CD4-positive, alpha-beta T cell treated with Interleukin-17A for 4 hours (primary cell): ENCODE measurements at places on chromosomes 13 and 19.

DNA sequence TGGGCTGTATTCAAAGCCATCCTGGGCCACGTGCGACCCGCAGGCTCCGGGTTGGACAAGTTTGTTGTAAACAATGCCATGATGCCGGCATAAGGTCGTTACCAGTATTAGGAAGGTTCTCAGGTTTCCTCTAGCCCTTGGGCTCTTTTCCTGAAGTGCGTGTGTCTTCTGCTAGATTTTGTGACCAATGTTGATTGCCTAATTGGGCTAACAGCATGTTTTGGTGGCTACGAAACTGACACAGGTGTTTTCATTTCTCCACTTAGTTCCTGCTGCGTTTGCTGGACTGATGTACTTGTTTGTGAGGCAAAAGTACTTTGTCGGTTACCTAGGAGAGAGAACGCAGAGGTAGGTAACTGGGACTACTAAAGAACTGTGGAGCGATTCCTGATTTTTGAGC, 20.3 kb downstream of the ALOX5AP start:
- no peak for DNase-seq

DNA sequence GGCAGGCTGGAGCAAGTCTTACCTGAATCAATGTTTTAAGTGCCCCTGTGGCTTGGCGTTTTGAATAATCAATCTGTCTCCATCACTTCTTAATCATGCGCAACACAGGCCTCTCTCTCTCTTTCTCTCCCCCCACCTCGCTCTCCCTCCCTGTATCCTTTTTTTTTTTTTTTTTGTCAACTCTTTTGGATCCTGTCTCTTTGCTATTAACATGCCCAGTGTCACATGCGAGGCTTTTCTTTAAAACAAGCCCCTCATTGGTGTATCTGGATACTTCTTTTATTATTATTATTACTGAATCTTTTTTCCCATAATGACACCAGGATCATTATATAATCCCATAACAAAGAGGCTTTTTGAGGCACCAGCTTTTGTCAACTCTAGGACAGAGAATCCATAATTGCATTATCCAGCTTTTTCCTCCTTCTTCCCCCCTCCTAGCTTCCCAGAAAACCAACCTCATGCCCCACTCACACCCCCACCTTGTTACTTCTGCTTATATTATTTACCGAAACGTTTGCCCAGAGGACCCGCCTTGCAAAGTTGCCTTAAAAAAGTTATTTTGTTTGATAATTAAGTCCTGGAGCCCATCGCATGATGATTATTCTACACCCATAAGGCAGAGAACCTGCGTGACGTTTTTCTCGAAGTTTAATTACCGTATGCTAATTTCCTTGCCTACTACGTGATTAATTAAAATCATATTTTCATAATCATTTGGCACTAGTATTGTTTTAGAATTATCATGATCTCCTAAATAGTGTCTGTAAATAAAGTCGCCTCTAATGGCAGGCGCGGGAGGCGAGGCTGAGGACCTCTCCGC, 148.1 kb upstream of the ZNF536 start:
- no peak for DNase-seq

GRCh38 chr19:5826531-5827341, 12.8 kb downstream of the FUT6 start:
- DNase-seq, result peak; percentile 30

DNA sequence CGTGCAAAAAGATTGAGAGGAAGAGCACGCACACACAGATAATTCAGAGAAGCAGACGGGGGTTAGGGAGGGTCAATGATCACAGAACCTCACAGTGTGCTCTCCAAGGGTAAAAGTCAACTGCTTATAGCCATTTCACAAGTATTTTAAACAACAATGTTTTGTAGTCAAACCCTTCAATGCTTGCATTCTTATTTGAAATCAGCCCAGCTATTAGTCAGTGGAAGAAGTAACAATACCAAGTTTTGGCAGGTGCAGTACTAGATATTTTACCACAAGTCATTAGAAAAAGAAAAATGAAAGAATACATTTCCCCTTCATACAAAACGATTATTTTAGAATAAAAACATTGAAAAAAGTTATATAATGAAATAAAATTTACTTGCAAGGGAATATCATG, 2.6 kb downstream of the CSNK1A1L start:
- DNase-seq, result no peak

DNA sequence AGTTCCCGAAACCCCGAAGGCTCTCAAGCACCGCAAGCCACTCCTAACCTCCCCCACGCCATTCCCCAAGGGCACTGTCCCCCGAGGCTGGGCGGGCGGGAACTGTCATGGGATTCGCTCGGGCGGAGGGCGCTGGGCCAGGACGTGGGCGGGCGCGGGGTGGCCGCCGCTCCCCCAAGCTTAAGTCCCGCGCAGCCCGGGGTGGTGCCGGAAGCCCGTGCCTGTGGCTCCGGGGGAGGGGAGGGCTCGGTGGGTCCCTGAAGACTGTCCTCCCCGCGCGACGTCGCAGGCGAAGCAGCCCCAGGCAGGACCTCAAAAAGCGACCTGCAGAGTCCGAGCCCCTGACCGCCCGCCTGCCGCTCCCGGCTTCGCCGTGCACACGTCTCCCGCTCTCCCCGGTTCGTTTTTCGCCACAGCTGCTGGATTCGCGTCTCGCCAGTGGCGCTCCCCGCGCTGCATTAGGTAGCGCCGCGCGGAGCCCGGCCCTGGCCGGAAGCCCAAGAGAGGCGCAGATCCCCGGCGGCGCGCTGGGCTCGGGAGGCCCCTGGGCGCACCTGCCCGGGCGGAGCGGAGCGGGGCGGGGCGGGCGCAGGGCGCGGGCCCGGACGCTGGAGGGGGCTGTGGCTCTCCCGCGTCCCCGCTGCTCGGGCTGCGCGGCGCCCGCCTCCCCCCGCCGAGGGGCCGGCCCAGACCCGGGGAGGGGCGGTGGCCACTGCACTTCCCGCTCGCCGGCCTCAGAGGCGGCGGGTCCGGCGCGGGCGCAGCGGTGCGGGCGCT, at the start of gene FARP1:
Gene FARP1, plus strand, starts transcription at position 715 of the 777 bp plus-strand sequence. CDS start 70,149 bp downstream, outside the sequence.
- peak; percentile 4 for DNase-seq

GRCh38 chr19:9018163-9018875, 8.1 kb upstream of the MUC16 start:
- DNase-seq, result no peak

DNA sequence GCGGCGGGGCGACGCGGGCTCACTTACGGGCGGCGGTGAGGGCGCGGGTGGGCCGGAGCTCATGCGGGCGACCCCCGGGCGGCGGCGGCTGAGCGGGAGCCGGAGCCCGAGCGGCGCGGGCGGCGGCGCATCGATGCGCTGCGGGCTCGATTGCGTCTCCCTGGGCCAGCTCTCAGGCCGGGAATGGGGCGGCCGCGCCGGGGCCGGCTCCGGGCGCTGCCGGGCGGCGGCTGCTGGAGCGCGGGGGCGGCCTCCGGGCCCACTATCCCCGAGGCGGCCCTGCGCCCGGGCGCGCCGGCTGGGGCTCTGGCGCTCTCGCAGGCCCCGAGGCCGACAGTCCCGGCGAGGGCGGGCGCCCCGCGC, 1.4 kb upstream of the TSHZ3 start:
- peak; percentile 37 for DNase-seq

DNA sequence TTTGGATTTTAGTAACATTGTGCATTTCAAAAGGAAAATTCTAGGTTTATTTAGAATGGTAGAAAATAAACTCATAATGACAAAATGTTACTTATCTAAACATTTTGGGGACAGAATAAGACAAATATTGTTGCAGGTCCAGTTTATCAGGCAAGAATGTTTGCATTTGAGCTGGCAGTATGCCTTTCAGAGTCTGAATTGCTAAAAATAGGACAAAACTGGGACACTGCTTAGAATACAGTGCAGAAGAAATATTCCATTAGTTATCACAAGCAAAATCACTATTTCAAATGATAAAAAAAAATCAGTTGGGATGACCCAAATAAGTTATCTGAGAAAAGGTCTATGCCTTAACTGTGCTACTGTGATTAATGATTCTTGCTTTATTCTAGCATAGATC, 870.3 kb upstream of the MIR17HG start:
- DNase-seq, result no peak

GRCh38 chr13:110268061-110268460, 38.9 kb downstream of the COL4A1 start:
- no peak for DNase-seq

GRCh38 chr13:101554420-101555125, 102.1 kb downstream of the ITGBL1 start:
- no peak for DNase-seq

DNA sequence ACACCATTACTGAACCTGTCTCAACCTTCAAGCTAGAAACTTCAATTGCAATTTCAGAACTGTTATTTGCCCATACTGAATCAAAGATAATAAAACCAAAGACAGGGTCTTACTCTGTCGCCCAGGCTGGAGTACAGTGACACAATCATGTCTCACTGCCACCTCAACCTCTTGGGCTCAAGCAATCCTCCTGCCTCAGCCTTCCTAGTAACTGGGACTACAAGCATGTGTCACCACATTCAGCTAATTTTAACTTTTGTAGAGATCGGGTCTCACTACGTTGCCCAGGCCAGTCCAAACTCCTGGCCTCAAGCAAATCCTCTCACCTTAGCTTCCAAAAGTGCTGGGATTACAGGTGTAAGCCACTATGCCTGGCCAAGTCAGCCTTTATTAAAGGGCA, 143.4 kb downstream of the DIAPH3 start:
- no peak for DNase-seq

GRCh38 chr13:109704771-109705635, 81.4 kb downstream of the IRS2 start:
- no peak for DNase-seq

GRCh38 chr19:574658-575526, 2.5 kb downstream of the BSG start:
- DNase-seq, result no peak

- DNase-seq, result no peak
Observed at GRCh38 chr13:52053460-52053859, 29.0 kb downstream of the UTP14C start.

DNA sequence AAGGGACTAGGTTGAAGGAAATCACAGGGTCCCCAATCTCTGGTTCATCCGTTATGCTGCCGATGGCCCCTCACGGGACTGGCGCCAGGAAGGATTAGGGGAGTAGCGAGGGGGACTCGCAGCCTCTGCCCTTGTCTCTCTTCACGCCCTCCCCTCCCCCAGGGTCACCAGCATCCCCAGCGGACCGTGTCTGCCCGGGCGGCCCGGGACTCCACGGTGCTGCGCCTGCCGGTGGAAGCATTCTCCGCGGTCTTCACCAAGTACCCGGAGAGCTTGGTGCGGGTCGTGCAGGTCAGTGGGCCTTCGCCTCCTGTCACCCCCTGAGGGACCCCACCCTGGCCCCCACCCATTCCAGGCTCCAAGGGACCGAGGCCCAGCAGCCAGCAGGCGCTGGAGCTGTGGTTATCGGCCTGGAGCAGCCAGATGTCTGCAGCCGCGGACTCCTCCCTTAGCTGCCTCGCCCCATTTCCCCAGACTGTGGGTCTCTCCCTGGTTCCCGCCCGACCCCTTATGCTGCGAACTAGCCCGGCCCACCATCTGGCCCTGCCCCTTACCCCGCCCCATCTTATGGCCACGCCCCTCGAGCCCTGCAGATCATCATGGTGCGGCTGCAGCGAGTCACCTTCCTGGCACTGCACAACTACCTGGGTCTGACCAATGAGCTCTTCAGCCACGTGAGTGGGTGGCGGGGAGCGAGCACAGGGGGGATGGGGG, 5.4 kb downstream of the PNPLA6 start:
- peak; percentile 10 for DNase-seq

DNA sequence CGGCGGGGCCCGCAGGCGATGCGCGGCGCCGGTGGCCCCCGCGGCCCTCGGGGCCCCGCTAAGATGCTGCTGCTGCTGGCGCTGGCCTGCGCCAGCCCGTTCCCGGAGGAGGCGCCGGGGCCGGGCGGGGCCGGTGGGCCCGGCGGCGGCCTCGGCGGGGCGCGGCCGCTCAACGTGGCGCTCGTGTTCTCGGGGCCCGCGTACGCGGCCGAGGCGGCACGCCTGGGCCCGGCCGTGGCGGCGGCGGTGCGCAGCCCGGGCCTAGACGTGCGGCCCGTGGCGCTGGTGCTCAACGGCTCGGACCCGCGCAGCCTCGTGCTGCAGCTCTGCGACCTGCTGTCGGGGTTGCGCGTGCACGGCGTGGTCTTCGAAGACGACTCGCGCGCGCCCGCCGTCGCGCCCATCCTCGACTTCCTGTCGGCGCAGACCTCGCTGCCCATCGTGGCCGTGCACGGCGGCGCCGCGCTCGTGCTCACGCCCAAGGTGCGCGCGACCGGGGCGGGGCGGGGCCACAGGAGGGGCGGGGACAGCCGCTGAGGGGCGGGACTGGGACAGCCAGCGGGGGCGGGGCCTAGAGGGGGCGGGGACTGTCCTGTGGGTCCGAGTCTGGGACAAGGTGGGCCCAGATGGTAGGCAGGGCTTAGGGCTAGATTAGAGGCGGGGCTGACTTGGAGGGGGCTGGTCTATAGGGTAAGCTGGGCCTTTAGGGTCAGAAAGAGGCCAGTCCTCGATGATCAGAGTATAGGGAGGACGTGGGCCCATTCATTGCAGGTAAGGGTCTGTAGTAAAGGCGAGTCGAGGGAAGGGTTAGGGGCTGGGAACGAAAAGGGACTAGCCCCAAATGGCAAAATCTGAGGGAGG, 5.1 kb downstream of the GRIN2D start:
- DNase-seq, result peak; percentile 85

GRCh38 chr13:46213242-46213641, 1.5 kb downstream of the LRRC63 start:
- DNase-seq, result no peak

- no peak for DNase-seq
Observed at GRCh38 chr19:32302778-32303177, 42.6 kb upstream of the ZNF507 start.

GRCh38 chr19:30385666-30386065, 13.5 kb downstream of the ZNF536 start:
- DNase-seq, result no peak

DNA sequence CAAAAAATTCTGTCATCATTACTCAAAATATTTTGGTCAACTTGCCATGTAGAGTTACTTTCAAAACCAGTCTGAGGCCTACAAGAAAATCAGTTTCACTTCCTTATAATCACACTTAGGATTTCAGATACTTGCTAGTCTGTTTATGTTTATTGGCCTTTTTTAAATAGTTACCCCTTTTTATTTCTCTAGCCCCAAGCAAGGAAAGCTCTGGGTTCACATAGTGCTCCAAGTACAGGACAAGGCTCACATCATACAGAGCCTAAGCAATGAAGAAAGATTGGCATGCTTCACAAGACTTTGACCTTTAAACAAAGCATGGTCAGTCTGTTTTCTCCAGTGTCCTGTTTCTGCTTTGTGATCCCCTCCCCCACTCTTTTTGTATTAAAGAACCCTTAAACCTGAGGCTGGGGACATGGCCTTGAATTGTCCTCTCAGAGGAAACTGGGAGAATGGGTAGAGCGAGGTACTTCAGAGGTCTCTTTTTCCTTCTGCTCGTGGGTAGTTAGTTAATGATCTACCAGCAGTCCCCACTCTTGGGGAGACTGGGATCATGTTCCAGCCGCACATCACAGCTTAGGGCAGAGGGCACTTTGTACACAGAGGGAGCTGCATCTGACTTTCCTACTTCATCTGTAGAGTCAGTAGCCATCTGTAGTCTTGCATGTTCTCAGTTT, 30.7 kb downstream of the CEACAM1 start:
- no peak for DNase-seq
